Sciatic nerve (tissue), 2 donors: ENCODE measurements at places on chromosomes 7 and 10. TPM values are rescaled to one million over a fixed set of nuclear protein-coding genes. Genes with fewer than 3 reads are reported as not detected.

DNA sequence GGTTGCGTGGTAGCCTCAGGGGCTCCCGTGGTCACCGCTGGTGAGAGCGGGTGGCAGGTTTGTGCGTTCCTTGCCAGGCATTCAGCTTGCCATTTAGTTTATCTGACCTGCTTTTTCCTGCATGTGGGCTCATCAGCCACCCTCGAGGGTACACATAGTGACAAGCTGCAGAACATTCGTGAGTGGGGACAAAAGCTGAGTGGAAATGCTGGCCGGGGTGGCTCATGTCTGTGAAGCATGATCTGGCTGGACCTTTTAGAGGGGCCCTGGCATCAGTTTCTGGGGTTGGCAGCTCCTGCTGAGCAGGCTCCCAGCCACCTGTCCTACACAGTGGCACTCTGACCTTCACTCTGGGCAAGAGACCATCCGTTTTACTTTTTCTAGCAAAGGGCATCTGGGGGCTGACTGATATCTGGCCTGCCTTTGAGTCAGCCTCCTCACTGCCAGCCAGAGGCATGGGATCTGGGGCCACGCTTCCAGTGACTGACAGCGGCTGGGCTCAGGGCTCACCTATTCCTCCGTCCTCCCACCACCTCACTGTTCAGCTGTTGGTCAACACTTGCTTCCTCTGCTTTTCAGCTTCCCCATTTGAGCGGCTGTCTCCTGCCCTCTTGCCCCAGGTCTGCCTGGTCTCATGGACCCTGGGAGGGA is 75.0 kb downstream of the LANCL2 start:
- no peak for DNase-seq

DNA sequence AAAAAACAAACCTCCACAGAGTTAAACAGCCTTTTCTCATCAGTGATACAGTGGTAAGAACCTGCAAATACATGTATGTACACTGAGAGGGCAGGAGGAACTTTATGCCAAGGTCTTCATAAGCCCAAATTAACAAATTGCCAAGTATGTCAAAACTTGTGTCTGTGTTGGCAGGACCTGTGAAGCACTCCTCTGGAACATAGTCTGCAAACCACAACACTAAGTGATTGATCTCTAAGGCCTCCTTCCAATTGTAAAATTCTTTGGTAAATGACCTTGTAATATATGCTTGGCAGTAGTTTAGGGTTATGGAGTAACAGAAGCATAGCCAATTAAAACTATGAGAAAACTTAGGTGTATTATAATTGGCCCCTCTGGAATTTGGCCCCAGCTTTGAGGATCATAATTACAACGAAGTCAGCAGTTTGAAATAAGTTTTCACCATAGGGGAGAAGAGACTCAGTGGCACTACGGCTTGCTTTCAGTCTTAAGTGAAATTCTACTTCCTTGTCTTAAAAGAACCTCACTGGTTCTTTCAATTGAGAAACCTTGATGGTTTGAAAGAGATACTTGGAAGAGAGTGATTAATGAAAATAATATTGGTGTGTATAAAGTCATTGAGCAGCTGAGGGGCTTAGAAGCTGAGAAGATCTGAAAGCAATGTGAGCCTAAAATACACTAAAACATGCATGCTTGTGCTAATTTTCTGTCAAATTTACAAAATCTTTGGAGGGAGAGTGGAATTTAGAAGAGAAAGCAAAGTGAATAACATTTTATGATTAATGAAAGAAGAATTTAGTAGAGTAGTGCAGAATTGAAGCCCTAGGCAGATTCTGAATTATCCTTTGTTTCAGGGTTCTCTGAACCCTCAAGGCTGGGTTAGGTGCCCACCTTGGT is 57.6 kb downstream of the CNNM2 start:
- DNase-seq = no peak

DNA sequence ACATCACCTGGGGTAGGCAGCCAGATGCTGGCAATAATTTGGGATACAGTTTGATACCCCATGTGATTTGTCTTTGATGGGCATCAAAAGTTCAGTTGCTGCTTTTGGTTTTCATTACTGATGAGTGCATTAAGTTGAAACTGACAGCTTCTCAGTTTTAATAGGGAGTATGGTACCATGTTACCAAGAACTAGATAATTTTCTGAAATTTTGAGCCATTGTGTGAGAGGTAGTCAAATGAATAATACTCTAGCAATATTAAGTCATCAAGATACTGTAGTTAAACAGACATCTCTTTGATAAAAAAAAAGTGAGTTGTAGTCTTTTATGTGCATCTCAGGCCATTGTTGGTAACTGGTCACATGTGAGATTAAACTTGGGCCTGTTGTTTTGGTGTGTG is 71.5 kb downstream of the ST7 start:
- DNase-seq = no peak

- DNase-seq = peak; percentile 35
Observed at GRCh38 chr10:131929122-131929845, 28.5 kb downstream of the PPP2R2D start.

The KCND2 gene
- total RNA-seq = 0.40 TPM

GRCh38 chr7:134724606-134725005 is 54.8 kb upstream of the CALD1 start:
- no peak for DNase-seq

The ELN gene
- 62.8 TPM for total RNA-seq

DNA sequence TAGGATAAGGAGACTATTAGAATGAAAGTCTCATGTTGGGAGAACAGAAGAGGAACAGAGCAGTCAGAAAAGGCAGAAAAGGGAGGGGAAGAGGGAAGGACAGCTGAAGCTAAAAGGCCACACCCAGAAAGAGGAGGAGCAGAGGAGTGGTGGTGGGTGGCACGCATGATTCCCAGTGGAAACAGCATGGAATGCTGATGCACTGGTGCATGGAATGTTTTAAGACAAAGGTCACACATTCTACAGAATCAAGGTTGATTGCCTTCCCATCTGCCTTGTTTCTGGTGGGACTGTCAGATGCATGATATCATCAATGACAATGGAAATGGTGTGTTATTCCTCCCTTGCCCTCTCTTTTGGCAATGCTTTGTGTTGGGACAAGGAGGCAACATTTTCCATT is 285.4 kb upstream of the MKI67 start:
- no peak for DNase-seq

DNA sequence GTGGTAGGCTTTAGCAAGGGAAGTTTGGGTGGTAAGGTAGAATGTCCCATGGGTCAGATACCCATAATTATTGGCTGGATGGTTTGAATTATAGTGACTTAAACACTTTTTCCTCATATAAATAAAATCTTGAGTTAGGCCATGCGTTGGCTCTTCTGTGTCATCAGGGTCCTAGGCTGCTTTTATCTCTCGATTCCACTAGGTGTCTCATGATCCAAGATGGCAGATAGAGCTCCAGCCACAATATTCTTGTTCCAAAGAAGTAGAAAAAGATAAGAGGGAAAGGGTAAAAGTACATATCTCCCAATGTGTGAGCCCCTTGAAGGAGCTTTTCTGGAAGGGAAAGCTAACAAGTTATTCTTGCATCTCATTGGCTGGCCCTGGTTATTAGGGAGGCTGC is 144.7 kb downstream of the GRK5 start:
- no peak for DNase-seq

The PTER gene
- 14.0 TPM for total RNA-seq

DNA sequence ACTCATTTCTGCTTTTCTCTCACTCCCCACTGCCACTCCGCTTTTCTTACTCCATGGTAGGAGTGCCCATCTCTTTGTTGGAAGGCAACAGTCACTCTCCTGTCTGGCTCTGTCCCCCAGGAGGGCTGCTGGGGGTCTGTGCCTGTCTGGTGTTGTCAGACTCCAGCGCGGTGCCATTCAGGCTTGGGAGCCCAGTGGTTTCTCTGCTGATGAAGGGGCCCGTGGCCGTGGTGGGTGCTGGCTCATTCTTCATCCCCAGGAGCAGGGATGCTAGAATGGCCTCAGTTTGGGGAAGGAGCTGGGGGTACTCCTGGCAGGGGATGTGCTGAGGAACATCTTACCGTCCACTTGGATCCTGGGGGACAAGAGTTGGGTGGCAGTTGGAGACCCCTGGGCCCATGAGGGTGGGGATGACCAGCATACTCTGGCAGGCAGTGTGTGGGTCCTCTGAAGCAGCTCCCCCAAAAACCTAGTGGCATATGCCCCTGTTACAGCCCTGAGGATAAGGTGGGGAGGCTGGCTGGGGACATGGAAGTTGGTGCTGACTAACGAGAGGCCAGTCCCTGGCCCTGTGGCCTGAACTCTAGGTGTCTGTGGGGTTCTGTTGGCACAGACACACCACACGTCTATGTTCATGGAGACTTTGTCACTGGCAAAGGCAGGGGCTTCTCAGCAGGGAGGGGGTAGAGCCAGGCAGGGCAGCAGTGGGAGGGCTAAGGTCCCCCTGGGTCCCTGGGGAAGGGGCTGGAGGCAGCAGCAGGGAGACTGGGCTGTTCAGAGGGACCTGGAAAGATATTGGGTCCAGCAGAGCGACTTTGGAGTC is 102.8 kb upstream of the RET start:
- DNase-seq = peak; percentile 32

DNA sequence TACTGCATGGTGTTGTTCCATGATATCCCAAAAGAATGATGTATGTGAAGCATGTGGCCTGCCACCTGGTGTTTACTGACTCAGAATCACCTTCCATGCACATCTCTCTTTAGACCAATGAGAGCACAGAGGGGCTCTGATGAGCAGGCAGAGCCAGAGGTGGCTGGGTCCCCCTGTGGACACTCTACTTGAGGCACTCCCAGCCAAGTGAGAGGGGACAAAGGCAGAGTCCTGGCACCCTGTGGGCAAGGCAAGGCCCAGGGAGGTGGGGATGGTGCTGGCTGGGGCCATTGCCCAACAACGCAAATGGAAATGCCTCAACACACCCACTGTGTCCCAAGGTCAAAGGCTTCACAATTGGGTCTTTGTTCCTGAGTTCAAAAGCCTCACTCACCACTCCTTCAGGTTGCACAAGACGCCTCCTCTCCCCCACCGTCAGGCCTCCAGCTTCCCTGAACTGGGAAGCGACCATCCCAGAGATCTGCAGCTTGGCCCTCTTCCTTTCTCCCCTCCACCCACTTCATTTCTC is 164.6 kb downstream of the NEURL1 start:
- DNase-seq = no peak

GRCh38 chr7:121038717-121039509 is 50.4 kb downstream of the CPED1 start:
- no peak for DNase-seq

- no peak for DNase-seq
Observed at GRCh38 chr7:16293669-16294425, 127.5 kb downstream of the CRPPA start.

The SAP25 gene
- 13.6 TPM for total RNA-seq

DNA sequence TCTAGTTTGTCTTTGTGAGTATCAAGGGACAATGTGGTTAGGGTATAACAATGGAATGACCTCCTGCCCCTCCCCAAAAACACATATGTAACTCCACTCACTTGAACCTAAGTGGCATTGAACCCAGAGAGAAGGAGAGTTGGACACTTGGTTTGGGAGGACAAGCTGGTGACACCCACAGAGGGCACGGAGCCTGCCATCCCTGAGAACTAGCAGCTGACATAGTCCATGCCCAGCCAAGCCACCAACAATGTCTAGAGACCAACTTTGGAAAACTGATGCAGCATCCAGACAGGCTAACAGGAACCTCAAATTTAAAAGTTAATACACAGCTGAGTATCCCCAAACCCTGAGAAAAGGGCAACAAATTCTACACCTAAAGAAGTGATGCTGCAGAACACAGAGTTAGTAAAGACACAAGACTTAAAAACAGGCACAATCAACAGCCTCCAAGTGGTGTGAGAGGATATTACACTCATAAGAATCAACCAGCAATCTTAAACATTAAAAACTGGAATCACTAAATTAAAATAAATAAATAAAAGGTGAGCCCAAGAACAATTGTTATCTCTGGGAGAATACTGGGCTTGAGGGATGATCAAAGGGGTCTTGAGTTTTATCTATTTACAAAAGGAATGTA is 27.2 kb downstream of the NUDCD3 start:
- DNase-seq = no peak

DNA sequence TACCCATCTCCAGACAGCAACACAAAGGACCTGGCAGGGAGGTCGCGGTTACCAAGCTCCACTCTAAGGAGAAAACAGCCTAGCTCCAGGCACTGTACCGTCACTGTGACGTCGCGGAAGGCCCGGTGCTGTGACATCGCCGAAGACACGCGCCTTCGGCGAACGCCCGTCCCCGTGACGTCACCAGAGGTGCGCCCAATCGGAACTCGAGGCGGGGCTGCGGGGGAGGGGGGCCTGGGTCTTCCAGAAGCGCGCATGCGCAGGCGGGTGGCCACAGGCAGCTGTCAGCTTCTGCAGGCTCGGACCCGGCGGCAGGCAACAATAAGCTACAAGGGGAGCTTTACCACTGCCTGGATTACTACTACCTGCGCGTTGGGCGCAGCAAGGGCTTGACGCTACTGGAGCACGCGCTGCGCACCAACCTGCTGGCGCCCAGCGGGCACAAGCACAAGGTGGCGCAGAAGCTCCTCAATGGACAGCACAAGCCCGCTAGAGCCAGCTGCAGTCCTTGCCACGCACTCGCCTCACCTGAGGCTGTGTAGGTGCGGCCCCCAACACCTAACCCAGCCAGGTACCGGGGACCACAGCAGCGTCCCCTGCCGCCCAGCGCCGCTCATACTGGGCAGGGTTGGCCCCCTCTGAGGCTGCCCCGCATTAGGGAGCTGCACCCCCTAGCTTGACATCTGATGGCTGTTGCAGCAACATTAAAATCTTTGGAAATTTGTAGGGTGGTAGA is 208.4 kb downstream of the TPST1 start:
- DNase-seq = peak; percentile 90

DNA sequence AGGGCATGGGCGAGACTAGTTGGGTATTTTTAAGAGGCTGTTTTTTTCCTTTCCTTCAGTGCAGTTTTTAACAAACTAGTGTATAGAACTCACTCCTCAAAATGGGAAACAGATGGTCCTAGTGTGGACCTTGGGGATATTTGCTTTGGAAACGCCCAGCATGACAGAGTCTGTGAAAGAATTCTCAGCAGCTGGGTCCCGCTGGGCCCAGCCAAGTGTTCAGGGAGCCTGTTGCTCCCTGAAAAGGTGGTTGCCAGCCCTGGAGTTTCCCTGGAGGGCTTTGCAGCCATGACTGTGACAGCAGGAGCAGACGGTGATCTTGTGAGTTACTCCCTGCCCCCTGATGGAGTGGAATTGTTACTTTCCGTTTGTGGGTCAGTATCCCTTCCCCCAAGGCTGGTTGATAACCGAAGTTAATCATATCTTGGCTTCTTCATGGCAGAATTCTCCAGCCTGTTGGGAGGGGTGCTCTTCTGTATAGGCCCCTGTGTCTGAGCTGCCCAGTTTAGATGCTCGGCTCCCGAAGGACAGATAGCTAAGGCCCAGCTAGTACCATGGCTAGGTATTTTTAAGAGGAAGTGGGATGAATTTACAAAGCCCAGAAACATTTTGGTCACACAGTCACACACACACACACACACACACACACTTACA is 278.6 kb upstream of the HABP2 start:
- DNase-seq = peak; percentile 69

The PRXL2A gene
- 117 TPM for total RNA-seq
